COR-L47 (cell line): ENCODE measurements at places on chromosomes 11 and 22.

GRCh38 chr11:94885133-94885532 lies 88.2 kb downstream of the CWC15 start:
- no peak for DNase-seq

- no peak for DNase-seq
These were observed 57.4 kb downstream of the IGLL1 start for GRCh38 chr22:23522623-23523251.

DNA sequence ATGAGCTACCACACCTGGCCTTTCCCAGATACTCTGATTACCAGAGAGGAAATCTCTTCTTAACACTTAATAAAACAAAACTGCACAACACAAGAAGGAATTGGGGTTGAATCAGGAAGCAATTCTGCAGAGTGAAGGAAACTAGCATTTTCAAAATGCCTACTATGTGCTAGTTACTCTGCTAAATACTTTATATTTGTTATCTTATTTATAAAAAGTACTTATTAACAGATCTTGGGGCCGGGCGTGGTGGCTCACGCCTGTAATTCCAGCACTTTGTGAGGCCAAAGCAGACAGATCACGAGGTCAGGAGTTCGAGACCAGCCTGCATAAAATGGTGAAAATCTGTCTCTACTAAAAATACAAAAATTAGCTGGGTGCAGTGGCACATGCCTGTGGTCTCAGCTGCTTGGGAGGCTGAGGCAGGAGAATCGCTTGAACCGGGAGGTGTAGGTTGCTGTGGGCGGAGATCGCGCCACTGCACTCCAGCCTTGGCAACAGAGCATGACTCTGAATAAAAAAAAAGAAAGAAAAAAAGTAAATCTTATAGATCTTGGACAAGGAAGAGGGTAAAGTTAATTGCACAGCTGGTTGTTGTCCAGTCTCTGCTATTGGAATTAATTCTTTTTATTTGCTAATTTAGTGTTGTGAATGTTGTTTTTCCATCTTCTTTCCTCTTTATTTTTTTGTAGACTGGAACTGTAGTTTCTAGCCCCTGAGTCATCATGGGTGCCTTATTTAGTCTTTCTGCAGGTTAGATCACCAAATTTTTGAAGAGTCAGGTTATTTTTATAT lies 22.1 kb downstream of the TMEM135 start:
- no peak for DNase-seq

DNA sequence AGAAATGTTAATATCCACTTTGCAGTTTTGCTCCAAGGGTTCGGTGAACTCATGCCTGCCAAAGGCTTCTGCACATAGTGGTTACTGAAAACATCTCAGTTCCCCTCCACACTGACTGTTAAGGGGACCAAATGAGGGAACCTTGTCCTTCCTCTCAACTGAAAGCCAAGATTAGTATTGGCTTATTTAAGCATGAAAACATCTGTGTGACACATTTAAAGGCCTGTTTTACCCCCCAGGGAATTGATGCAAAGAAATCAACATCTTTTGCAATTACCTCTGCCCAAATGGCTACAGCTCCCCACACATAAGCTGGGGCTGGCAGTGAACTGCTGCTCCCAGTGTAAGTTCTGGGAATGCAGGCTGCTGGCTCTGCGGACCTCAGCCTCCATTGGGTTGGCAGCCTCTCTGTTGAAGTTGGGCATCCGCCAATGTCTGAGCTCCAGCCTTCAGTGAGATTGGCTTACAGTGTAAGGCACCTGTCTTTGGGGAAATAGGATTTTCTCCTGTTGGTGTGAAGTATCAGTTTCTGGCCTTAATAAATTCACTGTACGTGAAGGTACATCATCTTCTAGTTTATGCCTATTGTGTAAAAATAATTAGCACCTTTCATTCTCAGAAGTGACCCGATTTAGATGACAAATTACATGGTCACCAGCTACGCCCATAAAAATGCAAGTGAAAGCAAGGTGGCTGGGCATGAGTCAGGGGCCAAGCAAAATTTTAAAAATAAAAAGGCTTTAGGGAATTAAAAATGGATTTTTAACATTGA lies 213.4 kb upstream of the SYN3 start:
- DNase-seq = no peak

DNA sequence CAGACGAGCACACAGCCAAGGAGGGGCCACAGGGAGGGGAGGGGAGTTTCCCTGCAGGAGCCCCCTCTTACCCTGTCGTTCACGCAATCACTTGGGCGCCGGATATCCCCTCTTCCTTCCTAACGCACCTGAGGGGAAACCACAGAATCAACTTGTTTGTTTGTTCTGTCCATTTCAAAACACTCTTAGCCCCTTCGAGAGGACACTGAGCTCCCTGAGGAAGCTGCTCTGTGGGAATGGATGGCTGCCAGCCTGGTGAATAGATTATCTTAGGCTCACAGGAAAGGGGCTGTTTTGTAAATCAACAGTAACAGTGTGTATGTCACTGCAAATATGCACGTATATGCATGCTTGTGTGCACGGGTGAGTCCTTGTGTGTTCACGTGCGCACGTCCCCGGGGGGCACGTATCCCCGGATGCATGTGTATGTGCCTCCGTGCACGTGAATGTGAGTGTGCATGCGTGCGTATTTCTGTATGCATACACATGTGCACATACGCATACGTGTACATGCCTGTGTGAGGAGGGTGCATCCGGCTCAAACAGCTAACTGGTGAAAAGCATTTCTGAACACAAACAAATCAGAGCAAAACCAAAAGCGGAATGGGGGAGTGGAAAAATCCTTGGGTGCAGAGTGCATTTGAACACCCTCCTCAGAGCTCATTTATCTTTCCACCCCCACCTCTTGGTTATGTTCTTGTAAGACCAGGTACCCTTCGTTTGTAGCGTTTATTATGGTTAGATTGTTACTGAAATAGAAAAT lies 7.2 kb downstream of the ARSA start:
- no peak for DNase-seq

DNA sequence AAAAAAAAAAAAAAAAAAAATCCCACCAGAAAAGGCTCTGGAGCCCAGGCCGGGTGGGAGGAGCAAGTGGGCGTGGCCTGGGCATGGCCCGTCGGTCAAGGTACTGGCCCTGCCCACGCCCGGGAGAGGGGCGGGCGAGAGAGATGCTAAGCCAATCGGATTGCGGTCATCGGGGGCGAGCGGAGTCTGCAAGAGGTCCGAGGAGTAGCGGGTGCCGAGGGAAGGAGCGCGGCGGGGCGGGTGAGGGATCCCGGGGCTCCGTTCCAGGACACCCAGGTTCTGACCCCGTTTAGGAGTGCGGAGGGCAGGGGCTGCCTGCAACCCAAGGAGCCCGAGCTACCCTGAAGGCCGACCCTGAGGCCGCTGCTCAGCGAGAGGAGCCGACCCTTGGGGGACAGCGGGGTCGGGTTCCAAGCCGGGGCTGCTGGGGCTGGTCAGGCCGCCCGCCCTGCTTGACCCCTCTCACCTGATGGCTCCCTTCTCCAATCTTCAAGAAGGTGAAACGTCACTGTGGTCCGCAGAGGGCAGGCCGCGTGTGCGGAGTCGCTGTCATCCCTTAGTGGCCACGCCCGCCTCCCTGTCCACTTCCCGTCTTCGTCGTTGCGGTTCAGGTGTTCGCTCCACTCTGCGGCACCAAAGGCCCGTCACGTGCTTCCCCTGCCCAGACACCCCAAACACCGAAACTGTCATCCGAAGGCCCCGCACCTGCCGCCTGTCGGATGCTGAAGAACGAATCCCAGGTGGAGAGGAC lies 11.1 kb upstream of the TAB1 start:
- no peak for DNase-seq

DNA sequence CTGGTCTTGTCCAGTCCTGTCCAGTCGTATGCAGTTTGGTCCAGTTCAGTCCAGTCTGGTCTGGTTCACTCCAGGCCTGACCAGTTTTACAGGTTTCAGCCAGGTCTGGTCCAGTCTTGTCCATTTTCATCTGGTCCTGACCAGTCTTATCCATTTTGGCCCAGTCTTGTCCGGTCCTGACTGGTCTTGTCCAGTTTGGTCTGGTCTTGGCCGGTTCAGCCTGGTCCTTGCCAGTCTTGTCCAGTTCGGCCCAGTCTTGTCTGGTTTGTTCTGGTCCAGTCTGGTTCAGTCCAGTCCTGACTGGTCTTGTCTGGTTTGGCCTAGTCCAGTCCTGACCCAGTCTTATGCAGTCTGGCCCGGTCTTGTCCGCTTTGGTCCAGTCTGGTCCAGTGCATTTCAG lies 380.2 kb downstream of the OR4C45 start:
- no peak for DNase-seq

DNA sequence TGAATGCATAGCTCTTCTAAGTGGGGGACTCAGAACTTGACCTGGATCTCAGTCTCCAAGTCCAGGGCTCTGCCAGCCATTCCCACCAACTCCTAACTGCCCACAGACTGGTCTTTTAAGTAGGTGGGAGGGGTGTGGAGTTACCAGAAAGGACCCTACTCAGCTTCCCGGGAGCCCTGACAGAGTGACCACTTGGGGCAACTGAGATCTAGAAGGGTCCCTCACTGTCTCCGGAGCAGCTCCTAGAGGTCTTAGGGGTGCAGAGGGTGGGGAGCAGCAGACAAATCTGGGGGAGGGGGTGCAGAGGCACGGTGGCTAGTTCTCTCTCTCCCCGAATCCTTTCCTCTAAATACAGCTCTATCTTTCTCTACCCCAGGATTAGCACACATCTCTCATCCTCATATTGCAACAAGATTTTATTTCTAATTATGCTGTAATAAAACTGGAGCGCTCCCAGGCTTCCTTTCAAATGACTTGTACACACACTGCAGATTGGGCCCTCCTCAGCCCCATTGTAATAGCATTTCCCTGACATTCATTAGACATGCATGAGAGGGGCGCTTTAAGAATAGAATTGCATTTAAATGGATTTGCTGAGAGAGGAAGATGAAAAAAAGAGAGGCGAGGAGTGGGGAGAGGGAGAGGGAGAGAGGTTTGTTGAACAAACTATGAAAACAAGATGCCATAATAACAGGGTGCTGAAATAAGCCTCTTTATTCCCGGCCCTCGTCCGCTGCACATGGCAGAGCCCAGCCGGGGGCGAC lies 219.0 kb downstream of the CEP164 start:
- peak; percentile 25 for DNase-seq

DNA sequence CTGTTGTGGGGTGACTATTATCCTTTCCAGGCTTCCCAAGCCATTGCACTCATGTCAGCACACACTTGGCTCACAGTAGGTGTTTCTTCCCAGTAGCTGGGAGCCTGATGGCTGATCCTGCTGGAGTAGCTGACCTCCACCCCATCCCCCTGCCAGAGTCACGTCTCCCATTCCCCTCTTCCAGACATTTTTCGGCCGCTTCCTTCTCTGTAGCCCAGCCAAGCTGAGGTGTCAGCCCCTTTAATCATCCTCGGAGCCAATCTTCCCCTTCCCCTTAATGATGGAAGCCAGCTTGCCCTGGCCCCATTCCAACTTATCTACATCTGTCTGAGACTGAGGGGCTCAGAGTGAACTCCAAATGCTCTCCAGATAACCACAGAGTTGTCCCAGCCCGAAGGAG lies 550.7 kb downstream of the MN1 start:
- no peak for DNase-seq

GRCh38 chr11:40289370-40289769 lies 1170.1 kb downstream of the LRRC4C start:
- DNase-seq = no peak

DNA sequence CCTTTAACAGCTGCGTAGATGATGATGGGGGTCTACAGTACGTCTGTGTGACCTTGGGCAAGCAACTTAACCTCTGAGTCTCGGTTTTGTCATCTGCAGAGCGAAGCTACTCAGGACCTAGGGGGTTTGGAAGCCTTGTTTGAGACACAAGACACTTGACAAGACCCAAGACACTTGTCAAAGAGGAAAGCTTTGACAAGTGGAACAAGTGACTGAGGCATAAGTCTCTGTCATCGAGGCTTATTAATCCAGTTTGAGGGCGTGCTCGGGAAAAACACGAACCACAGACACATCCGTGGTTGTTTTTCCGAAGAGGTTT lies 732 bp upstream of the PC start:
- DNase-seq = no peak

- DNase-seq = no peak
These were observed 723 bp downstream of the CACNG2 start for GRCh38 chr22:36702842-36703215.

DNA sequence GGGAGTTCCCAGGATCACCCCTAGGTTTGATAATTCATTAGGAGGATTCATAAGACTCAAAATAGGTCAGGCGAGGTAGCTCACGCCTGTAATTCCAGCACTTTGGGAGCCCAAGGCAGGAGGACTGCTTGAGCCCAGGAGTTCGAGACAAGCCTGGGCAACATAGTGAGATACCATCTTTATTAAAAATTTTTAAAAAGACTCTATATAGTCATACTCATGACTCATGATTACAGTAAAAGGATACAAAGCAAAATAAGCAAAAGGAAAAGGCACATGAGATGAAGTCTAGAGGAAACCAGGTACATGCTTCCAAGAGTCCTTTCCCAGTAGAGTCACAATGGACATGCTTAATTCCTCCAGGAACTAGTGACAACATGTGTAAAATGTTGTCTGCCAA lies 13.9 kb upstream of the PTS start:
- DNase-seq = no peak

DNA sequence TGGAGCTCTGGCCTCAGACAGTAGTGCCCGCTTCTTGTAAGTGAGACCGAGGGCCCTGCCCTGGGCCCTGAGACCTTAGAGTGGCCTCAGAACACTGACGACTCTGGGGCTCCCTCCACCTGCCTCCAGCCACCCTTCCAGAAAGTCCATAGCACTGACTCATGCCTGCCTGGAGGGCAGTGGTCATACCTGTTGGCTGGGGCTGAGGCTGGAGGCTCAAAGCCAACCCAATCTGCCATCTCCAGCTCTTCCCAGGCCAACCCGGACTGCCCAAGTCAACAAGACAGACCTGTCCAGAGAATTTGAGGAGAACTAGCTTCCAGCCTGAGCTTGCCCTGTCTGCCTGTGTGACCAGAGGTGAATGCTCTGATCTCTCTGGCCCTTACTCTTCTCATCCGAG lies 66.9 kb upstream of the TTLL12 start:
- no peak for DNase-seq

DNA sequence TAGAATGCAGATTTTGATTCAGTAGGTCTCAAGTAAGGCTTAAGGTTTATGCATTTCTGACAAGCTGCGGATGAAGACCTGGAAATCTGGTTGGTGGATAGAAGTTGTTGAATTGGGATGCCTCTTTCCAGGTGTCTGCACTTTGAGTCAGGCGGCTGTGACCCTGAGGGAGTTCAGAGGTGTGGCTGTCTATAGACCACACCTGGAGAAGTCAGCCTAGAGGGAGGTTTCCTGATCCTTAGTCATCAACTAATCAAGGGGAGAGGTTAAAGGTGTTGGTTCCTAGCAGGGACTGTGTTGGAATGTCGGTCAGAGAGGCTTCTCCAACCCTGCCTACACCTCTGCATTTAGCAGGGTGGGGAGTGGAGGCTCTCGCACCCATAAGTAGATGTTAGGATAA lies 8.0 kb downstream of the GLB1L2 start:
- no peak for DNase-seq
